Myometrial cell (primary cell): ENCODE measurements at places on chromosomes 1 and 21. TPM values are rescaled to one million over a fixed set of nuclear protein-coding genes. Genes with fewer than 3 reads are reported as not detected.

The DCST2 gene
- 0.18 and 0.29 TPM in 2 replicates for total RNA-seq

The BARHL2 gene
- not detected in 2 replicates for total RNA-seq

The DNAH14 gene
- total RNA-seq, result 6.7 and 7.5 TPM in 2 replicates

The RGL1 gene
- 5.8 and 6.0 TPM in 2 replicates for total RNA-seq

The F3 gene
- 26.9 and 36.0 TPM in 2 replicates for total RNA-seq

The NBPF20 gene
- total RNA-seq, result 0.58 and 1.6 TPM in 2 replicates

The SELENOF gene
- 161 and 188 TPM in 2 replicates for total RNA-seq

The EXTL2 gene
- 31.1 and 42.0 TPM in 2 replicates for total RNA-seq

The EPHB2 gene
- total RNA-seq, result 38.5 and 47.3 TPM in 2 replicates

The DIRAS3 gene
- 13.3 and 16.4 TPM in 2 replicates for total RNA-seq
